ENCODE measurements at places on chromosomes 13 and 19.

DNA sequence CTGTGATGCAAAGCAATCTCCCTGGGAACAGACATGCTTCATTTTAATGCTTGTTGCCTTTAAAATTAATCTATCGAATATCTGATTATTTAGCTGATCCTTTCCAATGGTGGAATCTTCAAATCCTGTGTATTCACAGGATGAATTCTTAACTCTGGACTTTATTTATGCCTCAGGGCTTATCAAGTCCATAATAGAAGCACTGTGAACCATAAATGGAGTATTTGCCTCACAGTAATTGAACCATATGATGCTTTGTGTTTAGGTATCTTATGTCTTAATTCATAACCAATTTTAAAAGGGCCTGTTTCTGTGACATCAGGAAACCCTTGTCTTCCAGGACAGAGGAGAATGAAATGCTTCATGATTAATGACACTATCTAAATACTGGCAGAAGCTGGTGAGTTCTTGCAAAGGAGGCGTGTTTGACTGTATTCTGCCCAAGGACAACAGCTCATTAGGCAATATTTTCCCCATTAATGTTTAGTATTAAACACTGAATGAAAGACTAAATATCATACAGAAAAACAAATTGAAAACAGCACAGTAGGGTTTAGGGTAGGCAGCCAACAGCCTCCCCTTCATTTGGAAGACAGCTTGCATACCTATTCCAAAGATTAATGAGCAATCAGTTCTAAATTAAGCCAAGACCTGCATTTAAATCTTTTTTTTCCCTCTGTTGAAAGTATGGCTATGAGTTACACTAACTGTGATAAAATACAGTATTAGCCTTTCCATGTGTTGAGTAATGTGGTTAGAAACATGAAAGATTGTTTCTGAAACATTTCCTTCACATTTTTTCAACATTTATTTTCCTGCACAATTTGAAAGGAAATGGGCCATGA, 709.4 kb downstream of the PCDH9 start:
- DNase-seq: no peak

- DNase-seq: no peak
Observed at GRCh38 chr19:21749090-21749489, 18.3 kb downstream of the ZNF100 start.

- no peak for DNase-seq
Observed at GRCh38 chr13:35838356-35838755, 292.8 kb downstream of the DCLK1 start.

DNA sequence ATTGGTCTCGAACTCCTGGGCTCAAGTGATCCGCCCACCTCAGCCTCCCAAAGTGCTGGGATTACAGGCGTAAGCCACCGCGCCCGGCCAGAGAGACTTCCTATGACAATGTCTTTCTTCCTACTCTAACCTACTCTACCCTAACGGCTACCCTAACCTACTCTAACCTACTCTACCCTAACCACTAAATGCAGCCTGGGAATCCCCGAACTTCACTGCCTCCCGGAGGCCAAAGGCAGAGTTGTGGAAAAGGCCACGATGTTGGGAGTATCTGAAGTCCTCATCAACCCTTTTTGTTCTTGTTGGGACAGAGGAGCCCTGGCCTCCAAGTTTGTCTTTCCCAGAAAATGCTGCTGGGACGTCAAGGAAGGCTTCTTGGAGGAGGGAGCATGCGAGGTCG, 967 bp upstream of the NR2C2AP start:
- no peak for DNase-seq

GRCh38 chr19:23393121-23393520, 2.1 kb downstream of the ZNF91 start:
- DNase-seq: no peak

DNA sequence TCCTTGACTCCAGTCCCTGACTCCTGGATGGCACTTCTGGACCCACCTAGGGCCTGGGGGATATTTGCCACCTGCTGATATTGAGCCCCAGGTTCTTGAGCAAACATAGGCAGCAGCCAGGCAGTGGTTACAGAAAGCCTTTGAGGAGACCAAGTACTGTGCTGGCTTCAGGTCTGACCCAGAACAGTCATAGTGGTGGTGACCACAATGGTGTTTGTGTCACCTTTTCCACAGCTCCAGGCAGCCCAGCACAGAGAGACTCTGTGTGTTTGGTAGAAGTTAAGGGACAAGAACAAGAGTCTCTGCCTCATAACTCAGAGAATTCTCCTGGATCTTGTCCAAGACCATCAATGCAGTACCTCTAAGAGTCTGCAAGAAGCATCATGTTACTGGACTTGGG, 14.6 kb upstream of the CLC start:
- no peak for DNase-seq

GRCh38 chr19:34226036-34226435, 28.3 kb upstream of the GARRE1 start:
- DNase-seq: no peak

DNA sequence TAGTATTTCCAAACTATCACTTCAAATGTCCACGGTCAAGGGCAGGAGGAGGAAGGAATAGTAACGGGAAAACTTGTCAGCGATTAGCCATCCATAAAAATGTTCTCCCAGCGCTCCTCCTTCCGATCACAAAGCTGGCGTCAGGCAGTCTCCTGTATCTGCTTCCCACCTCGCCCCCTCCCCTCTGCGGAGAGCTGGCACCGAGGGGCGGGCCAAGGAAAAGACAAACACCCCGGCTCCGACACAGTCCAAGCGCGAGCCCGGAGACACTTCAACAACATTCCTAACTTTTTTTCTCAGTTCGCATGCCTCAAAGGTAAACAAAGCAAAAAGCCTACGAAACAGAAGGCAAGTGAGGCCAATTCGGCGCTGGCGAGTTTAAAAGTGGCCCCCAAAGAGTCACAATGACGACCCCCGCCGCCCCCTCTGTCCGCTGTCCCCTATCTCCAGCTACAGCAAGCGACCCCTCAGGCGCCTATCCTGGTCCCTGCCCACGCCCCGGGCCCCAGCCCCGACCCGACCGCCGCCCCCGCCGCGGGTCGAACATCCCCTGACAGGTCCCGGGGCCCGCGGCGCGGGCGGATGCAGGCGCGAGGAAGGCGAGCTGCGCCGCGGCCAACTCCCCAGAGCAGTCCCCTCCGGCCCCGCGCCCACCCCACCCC, 736 bp downstream of the SMAD9 start:
- DNase-seq: no peak

DNA sequence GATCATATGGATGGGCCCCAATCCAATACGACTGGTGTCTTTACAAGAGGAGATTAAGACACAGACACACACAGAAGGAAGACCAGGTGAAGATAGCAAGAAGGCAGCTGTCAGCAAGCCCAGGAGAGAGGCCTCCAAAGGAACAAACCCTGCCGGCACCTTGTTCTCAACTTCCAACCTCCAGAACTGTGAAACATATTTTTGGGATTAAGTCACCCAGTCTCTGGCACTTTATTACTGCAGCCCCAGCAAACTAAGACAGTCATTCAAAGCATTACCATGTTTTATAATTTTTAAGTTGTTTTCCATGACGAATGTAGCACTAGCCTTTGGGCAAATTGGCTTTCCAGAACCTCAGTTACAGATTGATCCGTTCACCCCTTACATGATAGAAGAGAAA, 11.3 kb downstream of the STARD13 start:
- no peak for DNase-seq

GRCh38 chr19:33416307-33417215, 43.1 kb downstream of the CEBPG start:
- DNase-seq: peak; percentile 65

GRCh38 chr13:61275736-61276135, 139.9 kb downstream of the PCDH20 start:
- no peak for DNase-seq

GRCh38 chr13:111906816-111907215, 160.1 kb upstream of the SOX1 start:
- DNase-seq: no peak

- no peak for DNase-seq
Observed at GRCh38 chr13:33144358-33144784, 128.1 kb downstream of the KL start.

DNA sequence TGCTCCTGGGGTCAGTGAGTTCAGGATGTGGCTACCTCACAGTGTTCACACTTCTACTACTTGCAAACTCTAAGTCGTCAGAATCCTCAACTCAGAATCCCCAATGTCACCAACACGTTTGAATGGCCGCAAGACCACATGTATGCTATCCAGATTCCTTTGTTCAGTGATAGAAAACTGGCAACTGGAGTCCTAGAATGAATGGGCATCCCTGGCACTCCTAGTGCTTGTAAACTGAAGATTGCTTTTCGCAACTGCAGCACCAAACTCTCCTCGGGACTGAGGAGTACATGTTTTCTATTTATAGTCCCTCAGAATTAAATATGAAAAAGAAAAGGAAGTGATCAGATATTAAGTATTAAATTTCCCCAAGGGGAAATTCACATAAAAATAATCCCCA, 4.9 kb downstream of the SMAD9 start:
- no peak for DNase-seq

DNA sequence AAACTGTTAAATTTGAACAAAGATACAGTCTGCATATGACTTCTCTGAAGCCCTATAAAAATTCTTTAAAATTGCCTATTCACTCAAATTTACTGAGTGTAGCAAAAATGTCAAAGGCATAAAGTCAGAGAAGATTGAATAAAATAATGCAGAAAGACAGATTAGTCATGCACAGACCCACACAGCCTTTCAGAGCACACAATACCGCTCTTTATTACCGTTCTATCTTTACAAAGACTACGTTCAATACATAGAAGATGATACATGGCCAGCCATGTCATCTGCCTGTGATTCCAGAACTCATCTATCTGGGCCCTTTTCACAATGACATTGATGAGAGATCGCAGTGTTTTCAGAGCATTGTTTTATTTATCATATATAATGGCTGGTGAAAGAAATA, 107.2 kb downstream of the URI1 start:
- DNase-seq: no peak

- no peak for DNase-seq
Observed at GRCh38 chr19:5091684-5092480, 123.0 kb downstream of the KDM4B start.

GRCh38 chr19:6248341-6248740, 31.4 kb downstream of the MLLT1 start:
- no peak for DNase-seq

GRCh38 chr19:14165990-14166830, 29.8 kb upstream of the ASF1B start:
- no peak for DNase-seq

GRCh38 chr19:16227837-16228636, 30.3 kb downstream of the AP1M1 start:
- DNase-seq: no peak

- no peak for DNase-seq
Observed at GRCh38 chr13:80454245-80454644, 113.3 kb upstream of the SPRY2 start.

DNA sequence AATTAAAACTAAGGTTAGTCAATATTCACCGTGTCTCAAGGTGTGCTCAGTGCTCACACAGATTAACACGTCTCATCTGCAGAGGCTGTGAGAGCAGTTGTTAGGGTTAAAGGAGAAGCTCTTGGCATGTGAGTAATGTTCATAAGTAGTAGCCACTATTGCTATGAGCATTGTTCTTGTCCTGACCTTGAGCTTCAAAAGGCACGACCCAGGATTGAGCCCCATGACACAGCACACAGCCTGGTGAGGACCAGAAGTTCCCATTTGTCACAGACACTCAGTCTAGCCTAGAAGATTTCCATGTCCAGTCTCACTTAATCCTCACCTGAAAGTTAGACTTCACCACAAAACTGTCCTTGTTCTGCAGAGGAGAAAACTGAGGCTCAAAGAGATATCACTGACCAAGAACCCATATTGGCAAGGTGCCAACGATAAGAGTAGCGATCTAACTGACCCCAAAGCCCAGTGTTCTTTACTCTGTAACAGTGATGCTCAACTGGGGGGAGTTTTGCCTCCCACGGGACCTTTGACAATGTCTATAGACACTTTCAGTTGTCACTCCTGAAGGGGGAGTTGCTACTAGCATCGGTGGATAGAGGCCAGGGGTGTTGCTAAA, 26.0 kb downstream of the FPR3 start:
- DNase-seq: no peak

DNA sequence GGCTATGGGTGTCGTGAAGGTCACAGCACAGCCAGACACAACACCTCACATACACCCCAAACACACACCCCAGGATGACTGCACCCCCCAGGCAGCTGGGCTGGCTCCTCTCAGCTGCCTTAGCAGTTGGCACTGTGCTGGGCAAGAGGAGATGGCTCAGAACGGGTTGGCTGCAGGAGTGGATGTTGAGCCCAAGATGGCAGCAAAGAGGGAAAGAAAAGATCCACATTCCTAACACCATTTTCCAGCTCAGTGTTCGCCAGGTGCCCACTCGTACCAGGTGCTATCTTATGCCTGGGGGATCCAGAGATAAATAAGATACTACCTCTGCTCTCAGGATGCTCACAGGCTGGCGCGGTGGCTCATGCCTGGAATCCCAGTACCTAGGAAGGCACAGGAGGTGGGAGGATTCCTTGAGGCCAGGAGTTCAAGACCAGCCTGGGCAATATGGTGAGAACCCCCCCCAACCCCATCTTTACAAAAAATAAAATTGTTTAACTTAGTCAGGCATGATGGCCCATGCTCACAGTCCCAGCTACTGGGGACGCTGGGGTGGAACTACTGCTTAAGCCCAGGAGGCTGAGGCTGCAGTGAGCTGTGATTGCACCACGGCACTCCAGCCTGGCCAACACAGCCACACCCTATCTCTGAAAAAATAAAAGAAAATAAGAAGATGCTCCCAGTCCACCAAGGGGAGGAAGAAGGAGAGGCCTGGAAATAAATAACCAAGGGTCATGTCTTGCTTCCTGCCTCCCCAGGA, 89.7 kb upstream of the ZNF507 start:
- DNase-seq: no peak

GRCh38 chr19:291006-291521, at the start of gene PLPP2:
TSS of gene PLPP2 (minus strand) at chr19:291403. CDS start at chr19:291336, 67 bp downstream.
- no peak for DNase-seq

DNA sequence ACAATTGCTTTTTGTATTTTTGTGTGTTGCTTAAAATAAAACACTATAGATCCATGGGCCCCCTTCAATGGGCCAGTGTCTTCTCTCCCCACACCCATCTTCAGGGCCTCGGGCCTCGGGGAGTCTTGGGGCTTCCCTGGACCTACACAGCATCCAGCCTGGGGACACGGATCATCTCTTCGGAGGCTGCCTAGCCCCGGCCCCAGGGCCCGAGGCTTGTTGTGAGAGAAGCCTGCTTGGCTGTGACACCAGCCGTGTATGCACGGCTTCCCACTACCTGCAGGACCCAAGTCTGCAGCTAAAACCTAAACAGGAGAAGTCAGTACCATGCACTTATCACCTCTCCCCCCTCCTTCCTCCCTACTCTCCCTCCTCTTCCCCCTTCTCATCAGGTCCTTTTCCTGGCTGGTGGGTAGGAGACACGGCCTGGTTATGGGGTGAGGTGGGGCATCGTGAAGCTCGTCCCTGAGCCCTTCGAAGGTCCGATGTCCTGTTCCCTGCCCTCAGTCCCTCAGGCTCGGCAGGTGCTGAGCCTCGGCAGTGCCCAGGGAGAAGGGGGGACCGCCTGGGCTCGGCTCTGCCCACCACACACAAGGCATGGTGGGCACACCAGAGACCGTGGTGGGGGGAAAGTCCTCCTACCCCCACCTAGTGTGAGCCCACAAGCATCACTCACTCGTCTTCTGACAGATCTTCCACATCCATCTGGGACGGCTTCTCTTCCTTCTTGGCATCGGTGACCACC, 9.5 kb downstream of the C13orf46 start:
- no peak for DNase-seq
